ENCODE measurements at places on chromosomes 11 and 22.

DNA sequence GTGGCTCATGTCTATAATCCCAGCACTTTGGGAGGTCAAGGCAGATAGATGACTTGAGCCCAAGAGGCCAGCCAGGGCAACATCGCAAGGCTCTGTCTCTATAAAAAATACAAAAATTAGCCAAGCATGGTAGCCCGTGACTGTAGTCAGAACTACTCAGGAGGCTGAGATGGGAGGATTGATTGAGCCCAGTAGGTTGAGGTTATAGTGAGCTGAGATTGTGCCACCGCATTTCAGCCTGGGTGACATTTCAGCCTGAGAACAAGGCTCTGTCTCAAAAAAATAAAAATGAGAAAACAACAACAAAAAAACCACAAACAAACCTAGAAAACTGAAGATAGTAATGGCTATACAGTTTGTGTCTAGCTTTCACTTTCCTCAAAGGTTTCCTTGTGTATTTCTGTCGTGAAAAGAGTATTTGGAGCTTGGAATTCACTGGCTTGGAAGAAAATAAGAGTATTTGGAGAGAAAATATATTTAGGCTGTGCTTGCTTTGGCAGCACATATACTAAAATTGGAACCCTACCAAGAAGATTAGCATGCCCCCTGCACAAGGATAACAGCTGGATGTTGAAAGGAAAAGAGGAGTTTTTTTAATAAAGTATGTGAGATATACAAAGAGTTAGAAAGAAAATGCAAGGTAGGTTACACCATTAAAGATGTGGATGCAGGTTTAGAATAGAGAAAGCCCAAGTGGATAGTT is 3.9 kb upstream of the BIRC3 start:
- no peak for DNase-seq

DNA sequence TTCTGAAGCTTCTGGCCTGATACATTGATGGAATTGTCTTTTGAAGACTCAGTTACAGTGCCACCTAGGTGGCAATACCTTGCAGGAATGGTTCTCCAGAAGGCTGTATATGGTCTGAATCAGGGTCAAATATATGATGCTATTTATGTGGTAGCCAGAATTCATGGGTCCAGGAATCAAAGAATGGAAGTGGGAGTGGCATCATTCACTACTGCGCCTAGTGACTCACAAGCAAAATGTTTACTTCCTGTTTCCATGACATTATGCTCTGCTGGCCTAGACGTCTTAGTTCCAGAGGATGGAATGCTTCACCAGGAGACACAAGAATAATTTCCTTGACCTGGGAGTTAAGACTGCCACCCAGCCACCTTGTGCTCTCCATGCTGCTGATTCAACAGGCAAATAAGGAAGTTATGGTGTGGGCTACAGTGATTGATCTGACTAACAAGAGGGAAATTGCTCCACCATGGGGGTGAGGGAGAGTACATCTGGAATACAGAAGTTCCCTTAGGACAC is 491.8 kb downstream of the ETS1 start:
- peak; percentile 24 for DNase-seq

GRCh38 chr11:36409152-36409816 is 100.8 kb downstream of the TRAF6 start:
- DNase-seq = no peak

GRCh38 chr11:1749395-1750351 is 722 bp downstream of the IFITM10 start:
- DNase-seq = peak; percentile 41

DNA sequence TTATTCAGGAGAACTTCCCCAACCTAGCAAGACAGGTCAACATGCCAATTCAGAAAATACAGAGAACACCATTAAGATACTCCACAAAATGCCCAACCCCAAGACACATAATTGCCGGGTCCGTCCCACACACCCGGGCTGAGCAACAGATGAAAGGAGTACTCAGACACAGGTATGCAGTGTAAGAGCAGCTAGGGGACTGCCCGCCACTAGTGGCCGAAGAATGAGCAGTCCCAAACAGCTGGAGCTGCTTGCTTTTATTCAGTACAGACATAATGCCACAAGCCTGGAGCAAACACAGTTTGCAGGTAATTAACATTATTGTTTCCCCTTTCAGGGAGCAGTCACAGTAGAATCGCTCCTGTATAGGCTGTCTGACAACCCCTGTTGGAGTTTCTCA is 364.6 kb downstream of the LUZP2 start:
- no peak for DNase-seq

DNA sequence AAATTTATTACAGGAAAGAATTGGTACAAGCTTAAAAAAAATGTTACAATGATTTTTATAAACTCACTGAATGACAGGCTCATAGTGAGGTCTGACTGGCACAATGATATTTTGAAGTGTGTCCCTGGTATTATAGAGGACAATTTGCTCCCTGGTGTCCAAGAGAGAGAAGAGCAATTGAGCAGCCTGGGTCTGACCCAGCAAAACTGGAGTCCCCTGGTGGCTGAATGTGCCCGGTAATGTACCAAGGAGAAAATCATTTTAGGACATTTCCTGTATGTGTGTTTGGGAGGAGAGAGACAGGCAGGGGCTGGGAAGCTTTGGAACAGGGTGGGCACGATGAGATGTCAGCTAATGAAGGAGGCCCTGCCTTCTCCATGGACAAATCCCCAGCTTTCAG is 125.3 kb downstream of the APOL5 start:
- DNase-seq = no peak

DNA sequence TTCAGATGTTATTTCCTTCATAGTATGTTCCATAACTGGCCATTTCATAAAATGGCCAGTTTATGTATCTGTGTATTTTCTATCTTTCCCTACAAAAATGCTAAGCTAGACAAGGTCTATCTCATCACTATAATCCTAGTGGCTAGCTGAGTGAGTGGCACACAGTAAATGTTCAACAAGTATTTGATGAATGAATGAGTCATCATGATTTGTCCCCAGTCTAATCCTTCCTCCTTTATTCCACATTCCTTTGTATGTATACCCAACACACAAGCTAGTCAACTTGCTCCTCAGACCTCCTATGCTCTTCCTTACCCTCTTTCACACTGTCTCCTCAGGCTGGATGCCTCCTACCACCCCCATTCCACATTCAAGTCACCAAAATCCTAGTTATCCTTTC is 12.5 kb downstream of the APLNR start:
- DNase-seq = no peak

DNA sequence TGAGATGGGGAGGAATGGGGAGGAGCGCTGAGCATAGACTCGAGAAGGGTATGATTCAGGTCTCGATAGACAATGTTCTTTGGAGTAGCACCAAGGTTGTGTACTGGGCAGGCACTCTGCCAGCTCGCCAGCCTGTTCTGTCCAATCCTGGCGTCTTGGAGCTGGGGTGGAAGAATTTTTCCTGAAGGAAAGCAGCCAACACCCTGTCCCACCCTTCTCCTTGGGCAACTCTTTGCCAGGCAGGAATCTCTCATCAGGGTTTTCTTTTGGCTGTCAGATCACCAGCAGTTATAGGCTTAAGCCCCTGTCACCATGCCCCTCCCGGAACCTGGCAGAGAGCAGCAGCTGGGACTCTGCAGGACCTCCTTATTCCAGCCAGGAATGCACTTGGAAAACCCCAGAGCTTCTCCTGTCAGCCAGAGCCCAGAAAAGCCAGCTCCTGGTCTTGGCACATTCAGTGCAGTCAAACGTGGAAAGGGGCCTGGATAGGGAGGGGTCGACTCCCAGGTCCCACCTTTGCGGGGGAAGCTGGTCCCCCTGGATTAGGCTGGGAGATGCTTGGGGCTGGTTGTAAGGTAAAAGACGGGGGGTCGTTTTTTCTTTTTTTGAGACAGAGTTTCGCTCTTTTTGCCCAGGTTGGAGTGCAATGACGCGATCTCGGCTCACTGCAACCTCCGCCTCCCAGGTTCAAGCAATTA is 14.4 kb upstream of the SPTBN2 start:
- no peak for DNase-seq

Measured in AG09319 (cell line).